ENCODE measurements at places on chromosomes 12 and 14. TPM values are rescaled to one million over a fixed set of nuclear protein-coding genes. Genes with fewer than 3 reads are reported as not detected.

- no peak for DNase-seq
Observed at GRCh38 chr14:53841109-53842099, 115.2 kb downstream of the BMP4 start.

DNA sequence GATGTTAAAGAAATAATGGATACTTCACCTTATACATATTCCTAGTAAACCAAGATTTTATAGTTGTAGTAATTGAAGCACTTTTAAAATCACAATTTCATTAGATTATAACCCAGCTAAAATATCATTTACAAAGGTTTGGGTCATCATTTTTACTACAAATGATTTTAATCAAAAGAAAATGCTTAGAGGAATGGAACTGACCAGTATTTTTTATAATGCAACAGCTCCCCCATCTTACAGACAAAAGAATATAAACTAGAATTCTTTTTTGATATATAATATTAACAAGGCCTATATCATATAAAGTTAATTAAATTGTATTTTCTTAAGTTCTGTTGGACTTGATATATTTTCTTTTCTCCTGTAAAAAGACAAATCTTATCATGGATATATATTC is 20.4 kb upstream of the LRFN5 start:
- DNase-seq, result no peak

- DNase-seq, result no peak
Observed at GRCh38 chr14:86596024-86596423, 1066.1 kb downstream of the FLRT2 start.

Gene TOMM20L
- total RNA-seq, result not detected

Gene KRT71
- total RNA-seq, result not detected

GRCh38 chr14:68976160-68977067 is 2.7 kb downstream of the ACTN1 start:
- DNase-seq, result peak; percentile 78

GRCh38 chr12:42145552-42146215 is 1.0 kb upstream of the GXYLT1 start:
- no peak for DNase-seq

DNA sequence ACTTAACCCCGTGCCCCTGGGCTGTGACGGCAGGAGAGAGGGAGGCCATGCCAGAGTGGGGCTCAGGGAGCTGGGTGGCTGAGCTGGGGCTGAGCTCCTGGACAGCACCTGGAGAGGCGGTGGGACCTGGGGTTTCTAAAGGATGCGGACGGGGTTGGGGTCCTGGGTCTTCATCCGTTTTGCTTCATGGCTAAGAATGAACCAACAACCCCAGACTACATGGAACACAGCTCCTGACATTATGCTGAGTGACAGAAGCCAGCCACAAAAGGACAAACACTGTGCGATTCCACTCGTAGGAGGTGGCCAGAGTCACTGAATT is 60.6 kb downstream of the NCOR2 start:
- no peak for DNase-seq

Gene KRT77
- total RNA-seq, result not detected

Gene CCT2
- total RNA-seq, result 96.8 TPM

- DNase-seq, result no peak
Observed at GRCh38 chr12:46941981-46942380, 116.2 kb upstream of the SLC38A4 start.

Gene IRF9
- 84.6 TPM for total RNA-seq

- no peak for DNase-seq
Observed at GRCh38 chr12:48007206-48007605, 2.9 kb upstream of the COL2A1 start.

- no peak for DNase-seq
Observed at GRCh38 chr12:5014269-5014668, 29.4 kb upstream of the KCNA5 start.

GRCh38 chr12:109606320-109607028 is 32.9 kb downstream of the MVK start:
- peak; percentile 44 for DNase-seq

- no peak for DNase-seq
Observed at GRCh38 chr12:52070185-52070925, 577 bp downstream of the ATG101 start.

Gene NEUROD4
- total RNA-seq, result not detected

Gene PTCSC3
- not detected for total RNA-seq

DNA sequence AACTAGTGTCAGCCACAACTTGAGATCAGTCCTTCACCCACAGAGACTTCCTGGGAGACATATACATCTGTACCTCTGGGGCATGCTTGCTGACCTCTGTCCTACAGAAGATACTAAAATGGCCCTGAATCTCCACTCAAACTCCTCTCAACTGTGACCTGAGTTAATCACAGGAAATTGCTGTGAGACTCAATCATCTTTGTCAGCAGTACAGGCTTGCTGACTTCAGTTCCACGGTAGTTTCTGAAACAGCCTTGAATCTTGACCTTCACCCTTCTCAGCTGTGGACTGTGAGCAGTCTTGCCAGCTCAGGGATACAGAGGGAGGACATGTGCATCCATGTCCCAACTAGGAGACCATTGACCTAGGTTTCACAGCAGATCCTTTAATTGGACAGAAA is 1.4 kb upstream of the KLRC1 start:
- no peak for DNase-seq

DNA sequence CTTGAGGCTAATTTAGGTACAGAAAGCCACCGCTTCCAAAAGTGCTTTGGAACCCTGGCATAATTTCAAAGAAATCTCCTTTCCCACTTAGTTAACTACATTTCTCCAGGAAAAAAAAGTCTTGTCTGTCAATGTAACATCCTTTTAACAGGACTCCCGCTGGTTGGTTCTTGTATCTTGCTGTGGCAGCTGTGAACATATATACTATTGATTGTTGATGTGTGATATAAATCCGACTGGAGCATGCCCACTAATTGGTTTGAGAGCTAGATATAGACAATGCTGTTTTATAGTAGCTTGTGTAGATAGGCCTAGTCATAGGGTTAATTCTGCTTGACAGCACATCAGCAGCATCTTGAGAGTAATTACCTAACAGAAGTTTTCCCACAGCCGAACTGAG is 89.6 kb downstream of the MSRB3 start:
- no peak for DNase-seq

DNA sequence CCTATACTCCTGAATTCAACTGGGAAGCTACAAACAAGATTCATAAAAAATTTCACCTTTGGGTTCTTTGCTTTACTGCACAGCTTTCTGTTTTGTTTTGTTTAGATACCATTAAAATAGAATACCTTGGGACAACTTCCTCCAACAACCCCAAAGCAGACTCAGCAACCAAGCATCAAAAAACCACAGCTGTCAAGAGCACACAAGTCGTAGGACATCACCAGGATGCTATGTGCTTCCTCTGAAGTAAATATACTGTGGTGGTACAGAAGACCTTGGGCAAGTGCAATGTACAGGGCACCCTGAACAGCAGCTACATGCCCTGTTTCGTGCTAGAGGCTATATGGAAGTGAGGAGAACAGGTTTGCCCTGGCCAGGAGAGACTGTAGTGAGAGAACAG is 359.3 kb downstream of the BCL11B start:
- DNase-seq, result no peak

- no peak for DNase-seq
Observed at GRCh38 chr12:122020795-122021192, 890 bp upstream of the BCL7A start.

DNA sequence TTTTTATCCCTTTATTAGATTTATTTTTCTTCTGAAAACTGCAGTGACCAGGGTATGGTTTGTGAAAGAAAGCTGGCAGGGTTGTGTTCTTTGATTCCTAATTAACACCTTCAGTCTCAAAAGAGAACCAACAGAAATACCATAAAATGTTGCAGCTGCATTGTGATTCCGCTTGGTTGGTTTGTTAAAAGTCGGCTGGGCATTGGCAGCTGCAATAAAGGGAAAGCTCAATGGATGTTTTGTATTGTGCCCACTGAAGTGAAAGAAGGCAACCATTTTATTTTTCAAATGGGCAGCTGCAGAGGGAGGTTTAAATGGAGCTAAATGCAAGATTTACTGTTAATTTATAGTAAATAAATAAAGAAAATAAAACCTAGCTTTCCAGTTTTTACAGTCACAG is 16.7 kb downstream of the LGR5 start:
- DNase-seq, result no peak

DNA sequence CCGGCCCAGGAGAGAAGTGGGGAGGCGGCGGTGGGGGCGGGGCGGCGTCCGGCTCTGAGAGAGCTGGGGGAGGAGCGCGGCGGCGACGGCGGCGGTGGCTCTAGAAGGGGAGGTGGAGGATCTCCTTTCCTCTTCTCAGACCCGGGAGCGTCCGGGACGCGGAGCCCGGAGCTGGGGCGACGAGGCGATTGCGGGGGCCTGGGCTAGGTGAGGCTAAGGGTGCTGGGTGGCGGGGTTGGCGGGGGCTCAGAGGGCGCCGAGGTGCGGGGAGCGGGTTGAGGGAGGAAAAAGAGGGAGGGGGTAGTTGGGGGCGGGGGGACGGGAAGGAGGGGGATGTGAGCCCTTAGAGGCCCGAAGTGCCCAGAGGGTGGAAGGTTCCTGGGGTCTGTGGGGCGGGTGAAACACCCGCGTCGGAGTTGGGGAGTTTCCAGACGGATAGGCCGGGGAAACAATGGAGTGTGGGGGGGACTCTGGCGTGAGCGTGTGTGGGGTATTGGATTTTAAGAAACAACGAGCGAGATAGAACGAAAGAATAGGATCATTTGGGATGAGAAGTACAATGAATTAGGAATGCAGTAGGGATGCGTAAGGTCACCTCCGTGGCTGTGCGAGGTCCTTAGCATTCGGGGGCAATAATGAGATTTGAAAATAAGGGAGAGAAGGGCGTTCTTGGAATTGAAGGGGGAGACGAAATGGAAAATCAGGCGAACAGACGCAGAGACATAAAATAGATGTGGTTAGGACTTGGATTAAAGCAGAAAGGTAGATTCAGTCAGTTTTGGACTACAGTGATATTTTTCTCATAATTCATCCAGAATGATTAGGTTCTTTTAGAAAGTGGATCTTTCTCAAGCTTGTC is at the start of gene SPATS2:
TSS of gene SPATS2 (plus strand) at position 82 of the 859 bp plus-strand sequence. CDS start 93,551 bp downstream, outside the sequence.
- DNase-seq, result peak; percentile 96

Gene CLMN
- 11.1 TPM for total RNA-seq

DNA sequence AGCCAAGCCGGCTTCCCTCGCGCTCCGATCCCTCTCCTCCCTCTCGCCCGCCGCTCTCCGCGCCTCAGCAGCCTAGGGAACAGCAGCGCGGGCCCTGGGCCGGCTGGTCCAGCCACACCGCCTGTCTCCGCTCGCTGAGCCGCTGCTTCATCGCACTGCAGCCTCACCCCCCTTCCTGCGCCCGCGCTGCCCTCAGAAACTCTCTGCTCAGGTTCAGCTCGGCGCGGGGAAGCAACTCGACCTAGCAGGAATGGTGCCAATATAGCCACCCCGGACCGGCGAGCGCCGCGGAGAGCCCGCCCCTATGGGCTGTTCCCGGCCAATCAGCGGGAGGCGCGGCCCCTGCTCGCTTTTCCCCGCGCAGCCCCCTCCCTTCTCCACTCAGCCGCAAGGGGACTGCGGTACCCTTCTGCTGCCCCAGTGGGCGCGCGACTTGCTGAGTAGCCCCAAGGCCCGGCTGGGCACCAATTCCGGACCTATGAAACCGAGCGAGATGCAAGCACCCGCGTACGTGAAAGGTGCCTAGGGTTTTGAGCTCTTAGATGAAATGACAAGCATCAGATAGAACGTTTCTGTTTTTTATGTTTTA is at the start of gene ADAMTS20:
TSS of gene ADAMTS20 (minus strand) at position 233 of the 589 bp plus-strand sequence. CDS start 282 bp downstream, outside the sequence.
- no peak for DNase-seq

DNA sequence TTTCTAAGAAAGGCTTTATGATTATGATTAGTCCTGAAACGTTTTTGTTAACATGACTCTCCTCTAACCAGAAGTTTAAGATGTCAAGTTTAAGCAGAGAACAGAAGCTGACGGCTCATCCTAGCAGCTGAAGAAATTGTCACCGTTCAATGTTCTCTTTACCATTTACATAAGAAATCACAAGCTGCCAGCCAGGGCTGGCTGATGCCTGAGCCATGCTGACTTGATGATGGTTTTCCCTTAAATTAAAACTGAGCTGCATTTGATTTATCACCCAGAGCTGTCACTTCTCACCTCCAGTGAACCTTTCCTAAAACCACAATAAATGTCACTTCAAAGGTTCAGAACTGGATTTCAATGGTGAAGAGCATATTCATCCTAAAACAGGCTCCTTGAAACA is 153.6 kb downstream of the KTN1 start:
- DNase-seq, result no peak

Gene KRT82
- not detected for total RNA-seq

GRCh38 chr12:91387461-91388134 is 205.0 kb upstream of the DCN start:
- DNase-seq, result no peak

GRCh38 chr12:2319136-2319535 is 266.3 kb downstream of the CACNA1C start:
- DNase-seq, result no peak

DNA sequence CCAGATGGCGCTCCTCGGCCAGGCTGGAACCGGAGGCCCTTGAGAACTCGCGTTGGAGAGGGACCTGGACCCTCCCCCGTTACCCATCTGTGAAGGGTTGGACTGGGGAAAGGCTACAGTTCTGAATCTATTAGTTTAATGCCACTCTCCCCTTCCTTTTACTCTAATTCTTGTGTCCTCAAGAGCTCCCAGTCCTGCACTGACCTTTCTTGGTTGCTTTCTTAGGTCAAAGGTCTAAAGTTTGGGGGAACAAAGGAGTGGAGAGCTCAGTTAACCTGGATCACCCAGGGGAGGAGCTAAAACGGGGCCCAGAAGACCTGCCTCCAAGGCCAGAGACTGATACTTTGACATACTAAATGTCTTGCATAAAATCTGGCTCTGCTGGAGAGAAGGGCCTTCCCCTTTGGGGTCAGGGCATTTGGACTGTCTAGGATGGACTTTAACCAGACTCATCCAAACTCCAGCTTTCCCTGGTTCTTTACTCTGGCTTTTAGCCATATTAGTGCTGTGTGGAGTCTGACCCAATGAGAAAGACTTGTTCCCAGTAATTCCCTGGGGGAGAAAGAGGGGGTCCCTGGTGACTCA is 923 bp upstream of the MLF2 start:
- DNase-seq, result no peak
